Esophagus mucosa (tissue), 1 donor: ENCODE measurements at places on chromosomes 5 and 9. TPM values are rescaled to one million over a fixed set of nuclear protein-coding genes. Genes with fewer than 3 reads are reported as not detected.

DNA sequence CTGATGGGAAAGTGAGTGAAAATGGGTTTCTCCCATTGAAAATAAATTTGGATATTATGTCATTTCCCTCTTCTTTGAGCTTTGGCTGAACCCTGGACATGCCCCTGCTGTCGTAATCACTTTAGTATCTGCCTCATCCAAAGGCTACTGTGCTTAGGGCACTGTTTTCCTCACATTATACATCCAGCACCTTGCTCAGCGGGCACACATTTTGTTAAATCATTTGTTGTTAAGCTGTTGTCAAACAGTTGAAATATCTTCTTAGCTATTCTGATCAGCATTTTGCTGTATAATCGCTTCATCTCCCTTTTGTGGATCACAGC lies 352.7 kb upstream of the CD180 start:
- ATAC-seq: no peak

DNA sequence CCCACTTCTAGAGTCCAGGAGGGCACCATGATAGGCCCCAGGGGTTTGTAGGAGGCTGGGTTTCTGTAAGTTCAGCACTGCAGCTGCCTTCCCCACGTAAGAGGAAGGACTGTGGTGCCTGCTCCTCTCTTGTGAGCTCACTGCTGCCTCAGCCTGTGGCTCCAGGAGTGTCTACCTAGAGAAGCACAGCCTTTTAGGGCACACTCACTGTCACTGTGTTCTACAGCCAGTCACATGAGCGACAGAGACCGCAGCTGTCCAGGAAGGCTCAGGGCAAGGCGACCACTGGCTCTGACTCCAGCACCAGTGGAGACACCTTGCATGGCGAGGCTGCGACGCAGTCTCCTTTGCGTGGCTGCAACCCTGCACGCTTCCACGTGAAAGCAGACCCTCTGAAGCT lies 72.8 kb downstream of the OTULIN start:
- ATAC-seq: no peak

GRCh38 chr9:29793970-29794369 lies 2220.7 kb upstream of the C9orf72 start:
- peak; percentile 13 for ATAC-seq

GRCh38 chr5:34817558-34818351 lies 21.2 kb upstream of the TTC23L start:
- ATAC-seq: no peak

- no peak for ATAC-seq
Measured at GRCh38 chr5:112795342-112795741, 57.7 kb downstream of the APC start.

GRCh38 chr5:43636076-43636475 lies 33.1 kb downstream of the NNT start:
- ATAC-seq: no peak

- ATAC-seq: no peak
Measured at GRCh38 chr5:144421411-144421810, 250.7 kb downstream of the KCTD16 start.

- no peak for ATAC-seq
Measured at GRCh38 chr5:1515311-1515920, 8.3 kb downstream of the LPCAT1 start.

DNA sequence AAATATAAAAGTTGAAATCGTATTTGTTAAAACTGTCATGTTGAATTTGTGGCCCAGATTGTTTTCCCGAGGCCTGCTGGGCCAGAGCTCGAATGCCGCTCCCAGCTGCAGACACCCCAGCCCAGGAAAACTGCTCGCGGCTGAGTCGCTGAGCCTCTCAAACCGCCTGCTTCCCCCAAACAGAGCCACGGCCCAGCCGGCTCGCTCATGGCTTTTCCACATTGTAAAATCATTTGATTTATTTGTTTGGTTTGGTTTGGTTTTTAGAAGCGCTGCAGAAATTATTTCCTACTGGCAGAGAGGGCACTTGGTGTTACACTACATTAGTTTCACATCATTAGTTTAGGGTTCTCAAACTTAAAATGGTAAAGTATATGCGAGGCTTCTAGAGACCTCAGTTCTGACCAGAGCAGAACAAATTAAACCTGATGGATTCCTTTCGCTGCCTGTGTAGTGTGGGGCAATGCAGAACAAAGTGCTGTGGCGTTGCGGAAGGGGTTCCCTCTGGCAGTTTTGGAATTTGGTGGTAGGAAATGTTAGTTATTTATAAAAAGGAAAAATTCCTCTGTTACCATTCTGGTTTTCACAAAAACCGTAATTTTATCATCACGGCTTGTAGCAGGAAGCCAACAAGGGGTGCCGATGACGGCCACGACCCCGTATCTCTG lies 156.5 kb upstream of the PITX1 start:
- ATAC-seq: no peak

- ATAC-seq: no peak
Measured at GRCh38 chr9:101325053-101325452, 59.8 kb downstream of the BAAT start.

DNA sequence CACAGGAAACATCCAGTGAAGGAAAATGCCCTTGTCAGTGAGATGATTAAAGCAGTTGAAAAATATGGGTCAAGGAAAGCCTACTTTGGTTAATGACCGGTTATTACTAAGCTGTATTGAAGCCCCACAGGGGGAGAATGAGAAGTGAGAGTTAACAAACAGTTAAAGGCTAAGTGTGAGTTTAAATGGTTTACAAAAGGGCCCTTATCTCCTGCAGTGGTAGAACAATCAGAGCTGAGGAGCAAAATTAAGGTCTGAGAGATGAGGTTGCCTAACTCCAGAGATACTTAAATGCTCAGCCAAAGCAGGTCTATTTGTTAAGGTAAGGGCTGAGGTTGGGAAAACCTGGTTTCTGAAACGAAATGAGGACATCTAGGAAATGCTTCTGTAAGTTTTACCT lies 75.1 kb upstream of the FER start:
- ATAC-seq: no peak

DNA sequence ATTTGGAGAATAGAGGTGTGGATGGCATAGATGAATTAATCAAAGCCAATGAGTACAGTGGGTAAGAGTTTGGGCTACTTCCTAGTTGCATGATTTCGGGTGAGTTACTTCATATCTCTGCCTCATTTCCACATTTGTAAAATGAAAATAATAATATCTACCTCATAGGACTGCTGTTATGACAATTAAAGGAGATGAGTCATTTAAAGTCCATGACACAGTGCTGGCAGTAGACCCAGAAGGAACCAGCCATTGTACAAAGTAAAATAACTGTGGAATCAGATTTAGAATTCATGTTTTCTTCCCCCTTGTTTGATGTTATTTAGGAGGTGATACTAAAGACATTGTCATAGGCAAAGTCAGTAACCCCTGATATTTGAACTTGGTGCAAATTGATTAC lies 139.5 kb upstream of the SLC27A6 start:
- ATAC-seq: peak; percentile 46

- peak; percentile 91 for ATAC-seq
Measured at GRCh38 chr5:96614110-96614691, 48.0 kb upstream of the CAST start.

DNA sequence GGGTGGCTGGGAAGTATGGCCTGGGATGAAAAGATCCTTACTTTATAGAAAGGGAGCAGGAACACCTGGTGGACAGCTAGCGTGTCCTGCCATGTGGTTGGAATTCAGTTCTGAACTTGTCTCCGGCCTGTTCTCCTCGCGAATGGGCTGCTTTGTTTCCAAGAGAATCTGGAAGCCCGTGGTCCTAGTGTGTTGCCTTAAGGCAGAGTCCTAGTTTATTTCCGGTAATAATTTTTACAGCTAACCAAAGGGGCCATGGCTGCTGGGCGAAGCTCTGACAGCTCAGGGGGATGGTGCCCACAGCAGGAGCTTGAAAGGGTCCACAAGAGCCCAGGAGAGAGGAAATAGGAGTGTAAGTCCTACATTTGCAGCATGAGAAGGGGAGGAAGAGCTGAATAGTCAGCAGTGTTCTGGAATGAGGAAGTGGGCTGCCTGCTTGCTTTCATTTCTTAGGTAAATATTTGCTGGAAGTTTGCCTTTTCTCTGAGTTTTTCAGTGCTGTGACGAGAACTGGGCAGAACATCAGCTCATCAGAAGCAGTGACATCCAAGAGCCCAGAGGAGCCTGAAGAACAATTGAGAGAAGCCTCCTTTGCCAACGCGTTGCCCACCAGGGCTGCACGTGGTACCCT lies 13.1 kb upstream of the IGFBPL1 start:
- ATAC-seq: no peak

GRCh38 chr5:146890731-146891440 lies 12.3 kb upstream of the PPP2R2B start:
- no peak for ATAC-seq

DNA sequence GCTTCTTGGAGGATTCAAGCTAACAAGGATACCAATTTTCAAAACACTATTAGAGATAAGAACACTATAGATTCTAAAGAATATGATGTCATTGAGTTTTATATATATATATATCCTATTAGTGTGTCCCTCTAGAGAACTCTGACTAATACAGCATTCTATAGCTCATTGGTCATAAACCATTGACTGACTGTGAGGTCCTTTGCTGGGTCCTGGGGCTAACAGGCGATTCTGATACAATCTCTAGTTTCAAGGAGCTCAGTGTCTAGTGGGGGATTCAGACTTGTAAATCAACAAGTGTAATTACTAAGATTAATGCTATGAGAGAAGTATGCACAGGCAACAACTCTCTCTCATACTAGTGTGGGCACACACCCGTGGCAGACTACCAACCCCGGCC lies 234.5 kb downstream of the DENND1A start:
- ATAC-seq: no peak

- no peak for ATAC-seq
Measured at GRCh38 chr9:105051897-105052296, 123.9 kb upstream of the ABCA1 start.

GRCh38 chr9:90025816-90026215 lies 421.0 kb downstream of the GADD45G start:
- ATAC-seq: peak; percentile 96

GRCh38 chr9:22440841-22441240 lies 5.8 kb upstream of the DMRTA1 start:
- ATAC-seq: no peak

- ATAC-seq: no peak
Measured at GRCh38 chr9:131404581-131404980, 10.7 kb downstream of the PRRC2B start.

DNA sequence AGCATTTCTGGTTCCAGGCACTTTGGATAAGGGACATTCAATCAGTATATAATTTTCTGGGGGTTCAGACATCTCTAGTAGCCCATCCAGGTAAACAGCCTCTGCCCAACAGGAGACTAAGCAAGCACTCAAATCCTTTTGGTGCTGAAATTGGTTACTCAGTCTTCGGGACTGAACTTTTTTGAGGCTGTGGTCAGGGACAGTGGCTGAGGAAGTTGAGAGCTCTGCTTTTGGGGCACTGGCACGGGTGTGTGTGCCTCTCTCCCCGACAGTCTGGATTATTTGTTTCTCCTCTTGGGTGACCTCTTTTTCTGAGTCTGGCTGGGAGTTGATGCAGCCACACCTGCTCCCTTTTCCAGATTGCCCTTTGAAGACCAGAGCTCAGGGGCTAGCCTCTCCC lies 47.6 kb downstream of the ACER2 start:
- no peak for ATAC-seq

GRCh38 chr5:6418679-6419276 lies 29.9 kb upstream of the UBE2QL1 start:
- ATAC-seq: no peak

DNA sequence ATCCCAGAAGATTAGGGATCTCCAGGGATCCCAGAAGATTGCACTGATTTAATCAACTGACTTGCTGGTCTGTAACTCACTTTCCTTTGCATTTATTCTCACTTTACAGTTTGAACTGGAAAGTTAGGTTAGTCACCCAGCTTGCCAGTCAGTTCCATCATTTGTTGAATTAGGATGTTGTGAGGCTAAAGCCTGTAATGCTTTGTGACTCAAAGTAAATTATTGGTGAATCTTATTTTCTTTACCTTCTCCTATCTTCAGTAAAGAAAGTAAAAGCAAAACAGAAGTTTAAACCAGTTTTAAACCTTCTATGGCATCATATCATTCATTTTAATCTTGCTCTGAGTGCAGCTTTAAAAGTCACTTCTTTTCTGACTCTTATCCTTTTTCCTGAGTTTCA lies 85.8 kb downstream of the SLC44A1 start:
- peak; percentile 23 for ATAC-seq

- ATAC-seq: no peak
Measured at GRCh38 chr5:153489611-153490010, 859 bp upstream of the GRIA1 start.

DNA sequence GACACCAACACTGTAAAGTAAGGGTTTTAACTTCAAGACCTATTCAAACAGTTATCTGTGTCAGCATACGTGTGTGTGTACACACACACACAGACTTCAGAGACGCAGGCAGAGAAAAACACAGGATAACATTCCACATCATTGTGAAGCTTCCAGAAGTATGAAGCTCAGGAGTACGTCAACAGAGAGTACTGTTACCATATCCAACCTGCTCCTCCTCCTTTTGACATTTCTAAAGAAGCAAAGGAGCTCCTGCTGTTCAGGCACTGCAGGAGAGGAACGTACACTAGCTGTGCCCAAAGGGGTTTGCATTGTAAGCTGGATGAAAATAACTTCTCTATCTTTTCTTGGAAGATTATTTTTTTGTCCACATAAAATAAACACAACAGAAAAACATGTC lies 180.7 kb downstream of the MEF2C start:
- no peak for ATAC-seq

DNA sequence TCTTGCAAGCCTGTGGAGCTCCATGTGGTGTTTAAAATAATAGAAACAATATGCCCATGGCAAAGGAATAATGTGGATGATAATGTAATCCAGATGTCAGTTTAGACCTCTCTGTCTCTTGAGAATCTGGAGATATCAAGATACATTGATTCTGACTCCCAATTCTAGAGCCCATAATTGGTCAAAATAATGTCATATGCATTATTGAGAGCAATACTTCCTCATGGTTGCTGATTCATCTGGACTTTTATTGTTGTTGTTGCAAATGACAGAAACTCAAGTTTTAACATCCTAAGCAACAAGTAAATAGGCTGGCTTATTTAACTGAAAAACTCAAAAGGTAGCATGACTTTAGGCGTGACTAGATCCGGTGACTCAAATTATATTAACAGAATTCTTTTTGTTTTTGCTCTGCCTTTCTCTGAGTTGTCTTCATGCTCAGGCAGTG lies 152.1 kb downstream of the PCSK1 start:
- peak; percentile 73 for ATAC-seq

GRCh38 chr5:130231786-130232185 lies 327.5 kb downstream of the CHSY3 start:
- no peak for ATAC-seq

- ATAC-seq: no peak
Measured at GRCh38 chr9:124710766-124711165, 60.3 kb downstream of the NR6A1 start.

- ATAC-seq: no peak
Measured at GRCh38 chr5:76683816-76684731, 31.9 kb upstream of the F2R start.

NSG2 gene
- total RNA-seq: not detected

CDH12 gene
- not detected for total RNA-seq

DMRT3 gene
- total RNA-seq: not detected

NOL8 gene
- total RNA-seq: 20.8 TPM

TRIM52 gene
- total RNA-seq: 2.7 TPM

AQP7 gene
- 1.7 TPM for total RNA-seq

SLC45A2 gene
- total RNA-seq: not detected

LURAP1L gene
- 2.6 TPM for total RNA-seq

DOCK8 gene
- total RNA-seq: 11.4 TPM

IFNA13 gene
- not detected for total RNA-seq
